ENCODE measurements at places on chromosomes 5 and 9.

- peak; percentile 87 for DNase-seq
These were observed at the start of gene DBN1 for GRCh38 chr5:177473443-177474001. Gene DBN1 (minus strand): TSS chr5:177473634. CDS start chr5:177473521, 113 bp downstream.

- no peak for DNase-seq
These were observed 7.1 kb downstream of the CCNH start for GRCh38 chr5:87405472-87406155.

DNA sequence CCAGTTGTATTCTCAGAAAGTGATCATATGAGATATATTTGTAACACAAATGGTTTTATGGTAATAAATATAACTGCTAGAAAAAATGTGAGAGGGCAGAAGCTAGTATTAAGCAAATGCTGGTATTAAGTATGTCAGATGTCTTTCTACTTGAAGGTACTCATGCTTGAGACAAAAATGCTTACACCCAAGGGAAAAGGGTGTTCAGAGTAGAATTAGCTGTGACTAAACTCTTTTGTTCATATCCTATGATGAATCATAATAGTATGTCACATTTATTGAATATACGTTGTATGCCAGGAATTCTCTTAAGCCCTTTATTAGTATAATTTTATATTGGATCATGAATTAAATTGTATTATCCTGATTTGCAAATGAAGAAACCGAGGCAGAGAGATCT lies 2.2 kb downstream of the ADGRV1 start:
- no peak for DNase-seq

DNA sequence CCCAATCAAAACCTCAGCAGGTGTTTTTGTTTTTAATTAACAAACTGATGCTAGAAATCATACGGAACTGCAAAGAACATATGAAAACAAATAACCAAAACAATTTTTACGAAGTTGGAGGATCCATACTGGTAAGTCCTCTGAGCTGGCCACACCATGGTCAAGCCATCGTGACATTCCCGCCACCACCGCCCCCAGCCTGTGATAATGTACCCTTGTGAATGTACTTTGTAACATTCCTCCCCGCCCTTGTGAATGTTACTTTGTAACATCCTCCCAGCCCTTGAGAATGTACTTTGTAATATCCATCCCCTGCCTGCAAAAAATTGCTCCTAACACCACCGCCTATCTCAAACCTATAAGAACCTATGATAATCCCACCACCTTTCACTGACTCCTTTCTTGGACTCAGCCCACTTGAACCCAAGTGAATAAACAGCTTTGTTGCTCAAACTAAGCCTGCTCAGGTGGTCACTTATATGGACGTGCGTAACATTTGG lies 63.3 kb downstream of the RAPGEF6 start:
- DNase-seq: no peak

DNA sequence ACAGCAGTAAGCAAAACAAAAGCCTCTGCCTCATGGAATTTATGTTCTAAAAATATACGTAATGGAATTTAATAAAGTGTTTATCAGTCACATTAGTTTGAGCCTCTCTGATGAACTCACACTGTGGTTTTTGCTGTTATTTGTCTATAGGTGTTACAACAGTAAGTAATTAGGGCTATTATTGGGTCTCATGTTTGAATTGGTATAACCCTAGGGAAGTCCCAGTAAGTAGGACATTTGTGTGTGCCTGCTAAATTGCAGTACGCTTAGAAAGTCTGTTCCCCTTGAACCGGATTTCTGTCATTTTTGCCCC lies 197.6 kb downstream of the NR3C1 start:
- no peak for DNase-seq

GRCh38 chr5:107948377-107948776 lies 277.6 kb upstream of the EFNA5 start:
- no peak for DNase-seq

- DNase-seq: no peak
These were observed 24.8 kb upstream of the OBP2B start for GRCh38 chr9:133233681-133234432.

DNA sequence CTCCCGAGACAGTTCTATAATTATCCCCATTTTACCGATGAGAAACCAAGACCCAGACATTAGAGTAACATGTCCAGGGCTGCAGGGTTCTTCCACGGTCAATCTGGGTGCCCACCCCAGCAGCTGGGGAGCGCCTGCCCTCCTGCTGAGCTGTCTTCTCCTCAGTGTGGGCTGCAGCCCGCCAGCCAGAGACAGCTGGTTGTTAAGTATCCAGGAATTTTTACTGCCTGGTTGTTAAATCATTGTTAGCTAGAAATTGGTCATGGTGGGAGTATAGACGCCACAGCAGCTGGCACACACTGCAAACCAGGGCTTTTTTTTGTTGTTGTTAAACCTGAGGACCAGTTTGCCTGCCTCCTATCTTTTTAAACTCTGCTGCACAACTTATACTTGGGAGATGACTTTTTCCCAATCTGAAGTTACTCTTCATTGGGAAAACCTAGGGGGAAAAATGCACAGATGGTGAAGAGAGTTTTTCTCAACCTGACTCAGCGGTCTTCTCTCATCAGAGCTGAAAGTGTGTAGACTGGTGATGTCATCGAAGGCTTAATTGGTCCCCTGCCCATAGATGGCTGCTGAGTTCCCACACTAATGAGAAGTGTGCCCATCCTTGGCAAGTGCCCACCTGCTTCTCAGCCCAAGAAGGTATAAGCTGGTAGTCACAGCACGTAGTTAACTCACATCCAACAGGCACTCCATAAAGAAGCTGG lies 208.6 kb downstream of the DRD1 start:
- DNase-seq: no peak

- no peak for DNase-seq
These were observed 15.9 kb downstream of the OR2V1 start for GRCh38 chr5:181114844-181115778.

- peak; percentile 74 for DNase-seq
These were observed 5.9 kb downstream of the CYFIP2 start for GRCh38 chr5:157271740-157272271.

- no peak for DNase-seq
These were observed 1.3 kb downstream of the GPSM1 start for GRCh38 chr9:136328622-136329041.

DNA sequence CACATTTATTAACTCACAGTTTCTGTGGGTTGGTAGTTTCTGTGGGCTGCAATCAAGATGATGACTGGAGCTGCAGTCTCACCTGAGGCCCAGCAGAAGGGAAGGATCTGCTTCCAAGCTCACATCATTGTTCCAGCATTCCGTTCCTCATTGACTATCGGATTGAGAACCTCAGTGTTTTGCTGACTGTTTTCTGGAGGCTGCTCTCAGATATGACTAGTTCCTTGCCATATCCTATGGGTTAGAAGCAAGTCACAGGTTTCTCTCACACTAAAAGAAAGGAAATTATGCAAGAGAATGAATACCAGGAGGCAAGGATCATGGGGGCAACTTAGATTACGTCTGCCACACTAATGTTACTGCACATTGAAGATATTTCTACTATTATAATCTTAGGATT lies 6.3 kb upstream of the ERAP1 start:
- no peak for DNase-seq

DNA sequence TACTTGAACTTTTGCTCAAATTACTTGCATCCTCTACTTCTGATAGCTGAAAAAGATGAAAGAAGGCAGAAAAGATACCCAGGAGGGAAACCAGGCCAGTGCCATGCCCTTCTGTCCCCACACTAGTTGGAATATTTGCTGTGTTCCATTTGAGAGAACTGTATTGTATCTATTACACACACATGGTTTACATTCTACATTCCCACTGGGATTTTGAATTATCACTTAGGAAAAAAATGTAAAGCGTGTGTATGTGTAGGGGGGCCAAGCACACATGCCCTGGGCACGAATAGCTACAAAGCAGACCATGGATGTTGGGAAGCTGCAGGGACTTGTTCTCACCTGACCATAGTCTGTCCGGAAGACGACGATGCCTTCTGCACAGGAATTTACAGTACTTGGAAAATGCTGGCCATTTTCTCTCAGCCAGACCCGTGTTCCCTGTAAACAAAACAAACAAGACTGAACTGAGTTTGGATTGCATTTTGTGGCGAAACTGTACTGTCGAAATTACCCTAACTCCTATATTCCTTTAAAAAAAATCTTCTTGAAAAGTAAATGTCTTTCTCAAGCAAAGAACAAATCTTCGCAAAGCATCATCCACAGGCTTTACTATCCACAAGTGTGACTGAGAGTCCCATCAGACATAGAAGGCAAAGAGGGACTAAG lies 58.7 kb downstream of the MYO10 start:
- DNase-seq: no peak

GRCh38 chr5:95958310-95959014 lies 3.2 kb downstream of the ELL2 start:
- no peak for DNase-seq

DNA sequence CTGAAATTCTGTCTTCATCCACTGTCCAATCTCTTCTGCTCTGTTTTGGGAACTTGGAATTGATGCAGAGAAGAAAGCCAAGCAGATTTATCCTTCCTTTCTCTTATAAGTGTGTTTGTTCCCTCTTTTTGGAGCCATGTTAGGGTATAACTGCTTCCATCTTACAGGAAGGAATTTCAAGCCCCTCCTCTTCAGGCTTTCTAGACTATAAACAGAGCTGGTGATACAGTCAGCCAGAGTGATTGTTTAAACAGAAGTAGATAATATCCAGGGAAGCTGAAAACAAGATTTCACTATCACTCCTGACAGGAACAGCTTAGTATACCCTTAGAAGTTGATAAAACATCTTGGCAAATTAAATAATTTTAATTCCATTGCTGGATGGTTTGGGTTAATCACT lies 102.1 kb upstream of the DMRT1 start:
- no peak for DNase-seq

DNA sequence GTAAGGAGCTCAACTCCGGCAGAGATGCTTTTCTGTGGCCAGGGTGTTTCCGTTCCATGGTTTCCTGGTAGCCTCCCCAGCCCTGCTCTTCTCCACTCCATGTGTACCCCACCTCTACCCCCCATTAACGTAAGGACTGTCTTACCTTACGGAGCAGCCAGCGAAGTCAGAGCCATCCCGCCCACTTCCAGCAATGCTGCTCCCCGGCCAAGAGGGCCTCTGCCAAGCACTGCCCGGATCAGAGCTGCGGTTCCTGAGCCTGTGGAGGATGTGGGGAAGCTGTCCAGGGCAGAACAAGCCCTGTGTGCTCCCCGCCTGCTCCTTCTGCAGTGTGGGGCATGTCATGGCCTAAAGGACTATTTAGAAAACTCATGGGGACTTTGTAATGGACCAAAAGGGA lies 261.2 kb downstream of the GADD45G start:
- no peak for DNase-seq

DNA sequence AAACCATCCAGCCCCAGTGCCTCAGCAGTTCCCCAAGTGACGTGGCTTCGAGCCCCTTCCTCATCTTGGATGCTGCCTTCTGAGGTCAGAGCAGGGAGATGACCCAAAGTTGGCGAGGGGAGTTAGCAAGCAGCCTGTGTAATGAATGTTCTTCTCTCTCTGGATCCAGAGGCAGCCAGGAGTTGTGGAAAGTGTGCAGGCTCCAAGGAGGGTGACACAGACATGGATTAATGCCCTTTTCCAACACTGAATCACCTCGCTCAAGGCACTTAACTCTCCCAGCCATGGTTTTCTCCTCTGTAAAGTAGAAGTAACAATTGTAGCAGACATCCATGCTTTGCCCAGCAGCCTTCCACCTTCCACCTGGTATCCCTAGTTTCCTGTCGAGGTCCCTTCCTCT lies 64.6 kb upstream of the HAND1 start:
- DNase-seq: no peak

GRCh38 chr9:84871983-84872382 lies 202.5 kb downstream of the NTRK2 start:
- no peak for DNase-seq
